ENCODE measurements at places on chromosomes 11 and 22. TPM values are rescaled to one million over a fixed set of nuclear protein-coding genes. Genes with fewer than 3 reads are reported as not detected.
A peak's percentile ranks its signal among the peaks of the same experiment; 100 is the strongest.

GRCh38 chr22:27066856-27067255, 409.5 kb downstream of the MIAT start:
- no peaks in the 10 kb centered on the region for H3K36me3 ChIP-seq
- H3K27me3 ChIP-seq: peaks cover 48% of the 10 kb centered on the region
- H3K4me3 ChIP-seq: no peak overlapping the region
- no peak for DNase-seq

DNA sequence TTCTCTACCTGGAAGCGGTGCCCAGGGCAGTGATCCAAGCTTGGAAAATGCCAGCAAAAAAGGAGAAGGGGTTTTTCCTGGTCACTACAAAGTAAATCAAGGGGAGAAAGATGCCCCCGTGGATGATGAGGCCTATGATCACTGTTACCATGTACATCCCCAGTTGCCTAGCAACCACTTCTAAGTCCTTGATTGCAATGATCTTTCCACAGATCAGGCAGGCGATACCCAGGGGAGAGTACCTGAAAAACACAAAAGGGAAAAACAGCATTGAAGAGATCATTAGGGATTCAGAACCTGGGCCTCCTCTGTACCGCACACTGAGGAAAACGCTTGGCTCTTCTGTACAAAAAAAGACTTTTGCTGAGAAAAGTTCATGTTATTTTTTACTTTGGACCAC, 127.1 kb downstream of the SLC1A2 start:
- no peaks in the 10 kb centered on the region for H3K27me3 ChIP-seq
- H3K4me3 ChIP-seq: no peak overlapping the region
- H3K27ac ChIP-seq: no peak overlapping the region
- peaks cover 17% of the 10 kb centered on the region for H3K4me1 ChIP-seq
- H3K36me3 ChIP-seq: no peaks in the 10 kb centered on the region
- no peak for DNase-seq

GRCh38 chr11:116543911-116544475, 228.8 kb downstream of the BUD13 start:
- no peak overlapping the region for H3K4me3 ChIP-seq
- H3K27me3 ChIP-seq: peaks cover 2% of the 10 kb centered on the region
- no peak for DNase-seq
- no peaks in the 10 kb centered on the region for H3K4me1 ChIP-seq
- H3K36me3 ChIP-seq: no peaks in the 10 kb centered on the region

- H3K4me1 ChIP-seq: peaks cover 31% of the 10 kb centered on the region
- H3K4me3 ChIP-seq: peak overlapping the region; percentile 76
- DNase-seq: no peak
These were observed 9.4 kb downstream of the PLAAT2 start for GRCh38 chr11:63553759-63554158.

- peaks cover 28% of the 10 kb centered on the region for H3K4me1 ChIP-seq
- no peak overlapping the region for H3K27ac ChIP-seq
- no peak overlapping the region for H3K4me3 ChIP-seq
- DNase-seq: no peak
- H3K36me3 ChIP-seq: no peaks in the 10 kb centered on the region
These were observed 46.6 kb downstream of the CWC15 start for GRCh38 chr11:94926698-94927237.

- H3K36me3 ChIP-seq: peaks cover 2% of the 10 kb centered on the region
- DNase-seq: no peak
- no peak overlapping the region for H3K27ac ChIP-seq
- H3K27me3 ChIP-seq: no peaks in the 10 kb centered on the region
These were observed 47.0 kb downstream of the KCNC1 start for GRCh38 chr11:17781626-17782025.

DNA sequence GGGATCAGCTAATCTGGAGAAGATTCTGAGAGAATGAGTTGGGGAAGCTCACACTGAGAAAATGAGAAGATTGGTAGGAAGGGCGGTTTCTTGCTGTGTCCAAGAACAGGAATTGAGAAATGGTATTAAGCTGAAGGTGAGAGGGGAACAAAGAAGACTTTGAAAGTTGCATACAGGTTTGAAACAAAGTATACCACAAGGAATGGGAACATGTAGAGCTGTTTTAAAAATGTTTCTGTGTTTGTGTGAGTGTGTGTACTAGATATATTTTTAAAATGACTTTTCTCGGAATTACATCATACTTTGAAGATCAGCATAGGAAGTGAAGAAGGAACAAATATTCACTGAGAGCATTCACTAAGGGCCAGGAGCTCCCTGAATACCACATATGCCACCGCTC, 24.4 kb upstream of the IZUMO1R start:
- H3K4me1 ChIP-seq: no peaks in the 10 kb centered on the region
- H3K27me3 ChIP-seq: no peaks in the 10 kb centered on the region
- no peak overlapping the region for H3K27ac ChIP-seq

- no peak for DNase-seq
- H3K27ac ChIP-seq: no peak overlapping the region
- peaks cover 4% of the 10 kb centered on the region for H3K36me3 ChIP-seq
- no peak overlapping the region for H3K4me3 ChIP-seq
- H3K4me1 ChIP-seq: peaks cover 14% of the 10 kb centered on the region
- H3K27me3 ChIP-seq: no peaks in the 10 kb centered on the region
These were observed 9.9 kb downstream of the SYNGR1 start for GRCh38 chr22:39359659-39360195.

- no peak overlapping the region for H3K27ac ChIP-seq
- no peaks in the 10 kb centered on the region for H3K27me3 ChIP-seq
- no peak overlapping the region for H3K4me3 ChIP-seq
- DNase-seq: no peak
- H3K4me1 ChIP-seq: peaks cover 8% of the 10 kb centered on the region
- H3K36me3 ChIP-seq: peaks cover 42% of the 10 kb centered on the region
These were observed 6.3 kb downstream of the TTLL12 start for GRCh38 chr22:43180670-43181069.

- H3K27me3 ChIP-seq: no peaks in the 10 kb centered on the region
- H3K36me3 ChIP-seq: peaks cover 15% of the 10 kb centered on the region
- no peaks in the 10 kb centered on the region for H3K4me1 ChIP-seq
- no peak overlapping the region for H3K4me3 ChIP-seq
- DNase-seq: no peak
These were observed 15.5 kb downstream of the ARVCF start for GRCh38 chr22:20001082-20001638.

GRCh38 chr11:109783840-109784239, 309.4 kb upstream of the ZC3H12C start:
- H3K36me3 ChIP-seq: no peaks in the 10 kb centered on the region
- no peak overlapping the region for H3K27ac ChIP-seq
- H3K4me3 ChIP-seq: no peak overlapping the region
- no peaks in the 10 kb centered on the region for H3K27me3 ChIP-seq

KIAA1671 gene
- 0.02 TPM for total RNA-seq

DNA sequence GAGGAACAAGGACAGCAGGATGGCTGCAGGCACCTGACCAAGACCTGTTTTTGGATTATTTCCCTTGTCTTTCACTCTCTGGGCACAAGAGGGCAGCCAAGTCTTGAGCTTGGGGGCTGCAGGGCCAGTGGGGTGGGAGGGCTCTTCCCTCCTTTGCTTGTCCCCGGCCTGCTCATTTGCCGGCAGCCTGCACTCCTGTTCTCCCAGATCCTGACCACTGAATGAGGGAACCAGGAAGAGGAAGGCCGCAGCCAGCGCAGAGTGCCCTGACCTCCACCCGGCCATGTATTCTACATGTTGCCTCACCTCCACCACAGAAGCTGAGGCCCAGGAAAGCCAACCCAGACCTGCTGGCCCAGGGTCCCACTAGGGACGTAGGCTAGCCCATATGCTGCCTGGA, 15.5 kb upstream of the NNMT start:
- H3K27me3 ChIP-seq: peaks cover 9% of the 10 kb centered on the region
- no peak for DNase-seq
- H3K4me1 ChIP-seq: no peaks in the 10 kb centered on the region
- H3K4me3 ChIP-seq: no peak overlapping the region
- no peaks in the 10 kb centered on the region for H3K36me3 ChIP-seq

DNA sequence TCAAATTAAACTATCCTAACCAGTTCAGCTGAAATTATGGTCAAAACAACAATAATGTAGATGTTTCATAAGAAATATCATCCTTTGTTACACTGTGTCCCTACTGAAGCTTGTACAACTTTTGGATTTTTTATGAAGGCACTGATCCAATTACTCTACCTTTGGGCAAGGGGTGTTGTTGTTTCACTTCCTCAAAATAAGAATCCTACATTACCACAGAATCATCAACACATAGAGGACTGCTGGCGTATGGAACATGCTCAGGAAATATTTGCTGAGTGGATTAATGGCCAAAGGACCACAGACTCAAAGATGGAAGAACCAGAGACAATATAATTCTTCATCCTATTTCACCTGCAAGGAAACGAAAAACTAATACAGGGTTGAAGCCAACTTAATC, 907.5 kb upstream of the CCDC90B start:
- no peaks in the 10 kb centered on the region for H3K36me3 ChIP-seq
- H3K4me3 ChIP-seq: no peak overlapping the region
- H3K4me1 ChIP-seq: no peaks in the 10 kb centered on the region
- DNase-seq: no peak
- H3K27ac ChIP-seq: no peak overlapping the region
- H3K27me3 ChIP-seq: peaks cover 2% of the 10 kb centered on the region

- DNase-seq: peak; percentile 55
- H3K36me3 ChIP-seq: no peaks in the 10 kb centered on the region
- H3K4me1 ChIP-seq: peaks cover 14% of the 10 kb centered on the region
- H3K27me3 ChIP-seq: peaks cover 5% of the 10 kb centered on the region
- H3K4me3 ChIP-seq: peak overlapping the region; percentile 61
These were observed 14.9 kb downstream of the TMEM258 start for GRCh38 chr11:61777234-61778090.

- H3K4me3 ChIP-seq: no peak within 1 kb of the TSS
- H3K27ac ChIP-seq: no peak within 1 kb of the TSS
- DNase-seq: no peak
- H3K36me3 ChIP-seq: no peaks in the 10 kb centered on the region
These were observed at the start of gene ART1 for GRCh38 chr11:3644817-3645235. ART1 (plus strand) TSS chr11:3645128; CDS start chr11:3659214, 14,086 bp downstream.

DNA sequence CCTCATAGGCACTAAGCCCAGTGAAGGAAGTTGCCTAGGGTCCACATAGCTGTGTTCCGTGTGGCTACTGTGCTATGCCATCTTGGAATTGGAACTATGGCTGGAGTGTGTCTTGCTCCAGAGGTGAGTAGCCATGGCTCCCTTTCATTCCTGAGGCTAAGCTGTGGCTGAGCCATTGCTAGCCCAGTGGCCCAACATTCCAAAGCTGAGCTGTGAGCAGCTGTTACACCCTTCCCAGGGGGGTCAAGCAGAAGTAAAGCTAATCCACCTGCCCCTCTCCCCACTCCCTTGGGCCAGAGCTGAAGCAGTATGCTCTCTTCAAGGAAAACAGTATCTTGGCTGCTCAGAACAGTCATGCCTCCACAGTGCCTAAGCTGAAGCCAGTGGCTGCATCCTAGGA, 51.1 kb downstream of the USP35 start:
- H3K27ac ChIP-seq: no peak overlapping the region
- H3K27me3 ChIP-seq: no peaks in the 10 kb centered on the region
- peaks cover 52% of the 10 kb centered on the region for H3K36me3 ChIP-seq
- peaks cover 11% of the 10 kb centered on the region for H3K4me1 ChIP-seq
- H3K4me3 ChIP-seq: no peak overlapping the region
- DNase-seq: no peak

DNA sequence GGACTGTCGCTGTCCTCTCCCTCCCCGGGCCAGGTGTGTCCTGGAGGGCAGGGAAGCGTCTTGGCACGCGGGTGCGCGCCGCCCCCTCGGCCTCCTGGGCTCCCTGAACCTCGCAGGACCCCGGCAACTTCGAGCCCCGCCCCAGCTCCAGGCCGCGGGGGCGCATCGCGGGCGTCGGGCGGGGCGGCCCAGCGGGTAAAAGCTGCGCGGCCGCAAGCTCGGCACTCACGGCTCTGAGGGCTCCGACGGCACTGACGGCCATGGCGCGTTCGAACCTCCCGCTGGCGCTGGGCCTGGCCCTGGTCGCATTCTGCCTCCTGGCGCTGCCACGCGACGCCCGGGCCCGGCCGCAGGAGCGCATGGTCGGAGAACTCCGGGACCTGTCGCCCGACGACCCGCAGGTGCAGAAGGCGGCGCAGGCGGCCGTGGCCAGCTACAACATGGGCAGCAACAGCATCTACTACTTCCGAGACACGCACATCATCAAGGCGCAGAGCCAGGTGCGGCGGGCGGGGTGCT, at the start of gene CST6:
Gene CST6 (plus strand): TSS at position 224 of the 519 bp plus-strand sequence. CDS start 37 bp downstream, at position 261.
- H3K4me1 ChIP-seq: no peaks in the 10 kb centered on the region
- no peak within 1 kb of the TSS for H3K4me3 ChIP-seq
- H3K27me3 ChIP-seq: peaks cover 13% of the 10 kb centered on the region

- no peaks in the 10 kb centered on the region for H3K36me3 ChIP-seq
- no peak overlapping the region for H3K27ac ChIP-seq
- H3K27me3 ChIP-seq: no peaks in the 10 kb centered on the region
- no peak overlapping the region for H3K4me3 ChIP-seq
These were observed 1180.8 kb downstream of the JRKL start for GRCh38 chr11:97570636-97571035.

LDHAL6A gene
- total RNA-seq: not detected

DNA sequence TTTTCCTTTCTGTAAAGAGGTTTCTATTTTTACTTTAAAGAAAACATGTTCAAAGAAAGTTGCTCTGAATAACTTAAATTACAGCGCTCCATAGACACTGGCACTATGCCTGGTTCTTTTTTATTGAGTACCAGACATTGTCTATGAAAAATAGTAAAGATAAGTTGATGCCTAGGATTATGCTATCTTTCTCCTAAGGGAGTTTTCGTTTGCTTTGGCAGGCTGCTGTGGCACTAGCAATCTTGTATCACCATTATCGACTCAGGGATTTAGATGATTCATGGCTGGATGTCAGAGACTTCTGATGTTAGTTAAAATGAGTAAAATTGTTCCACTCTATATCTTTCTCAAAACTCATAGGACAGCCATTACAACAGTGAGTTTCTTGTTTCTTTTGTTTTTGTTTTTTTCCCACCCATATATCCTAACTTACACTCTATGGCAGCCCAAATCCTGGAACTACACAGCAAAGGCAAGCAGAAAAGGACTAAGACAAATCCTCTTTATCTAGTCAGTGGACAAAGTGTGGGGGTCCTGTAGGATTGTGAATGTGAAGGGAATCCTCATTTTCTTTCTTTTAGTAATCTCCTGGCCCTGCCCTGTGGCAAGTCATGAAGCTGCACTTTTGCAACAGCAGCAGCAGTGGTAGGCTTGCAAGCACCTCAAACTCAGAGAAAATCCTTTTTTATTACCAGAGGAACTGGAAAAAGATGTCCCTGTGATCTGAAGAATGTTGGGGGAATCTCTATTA, 20.7 kb downstream of the SLN start:
- H3K27me3 ChIP-seq: peaks cover 12% of the 10 kb centered on the region
- DNase-seq: no peak
- H3K4me3 ChIP-seq: no peak overlapping the region
- no peaks in the 10 kb centered on the region for H3K36me3 ChIP-seq
- no peak overlapping the region for H3K27ac ChIP-seq
- H3K4me1 ChIP-seq: peaks cover 3% of the 10 kb centered on the region

- no peaks in the 10 kb centered on the region for H3K4me1 ChIP-seq
- peaks cover 29% of the 10 kb centered on the region for H3K27me3 ChIP-seq
- no peak overlapping the region for H3K27ac ChIP-seq
- H3K4me3 ChIP-seq: no peak overlapping the region
These were observed 18.8 kb upstream of the ACCSL start for GRCh38 chr11:44028816-44029506.

MS4A4A gene
- total RNA-seq: 1.4 TPM

AIFM3 gene
- 1.3 TPM for total RNA-seq

LINC01488 gene
- not detected for total RNA-seq

Data from activated B cell treated with CpG ODN at 0.5 μM for 24 hours (primary cell).